ENCODE measurements at places on chromosomes 5 and 9.
A peak's percentile ranks its signal among the peaks of the same experiment; 100 is the strongest.

DNA sequence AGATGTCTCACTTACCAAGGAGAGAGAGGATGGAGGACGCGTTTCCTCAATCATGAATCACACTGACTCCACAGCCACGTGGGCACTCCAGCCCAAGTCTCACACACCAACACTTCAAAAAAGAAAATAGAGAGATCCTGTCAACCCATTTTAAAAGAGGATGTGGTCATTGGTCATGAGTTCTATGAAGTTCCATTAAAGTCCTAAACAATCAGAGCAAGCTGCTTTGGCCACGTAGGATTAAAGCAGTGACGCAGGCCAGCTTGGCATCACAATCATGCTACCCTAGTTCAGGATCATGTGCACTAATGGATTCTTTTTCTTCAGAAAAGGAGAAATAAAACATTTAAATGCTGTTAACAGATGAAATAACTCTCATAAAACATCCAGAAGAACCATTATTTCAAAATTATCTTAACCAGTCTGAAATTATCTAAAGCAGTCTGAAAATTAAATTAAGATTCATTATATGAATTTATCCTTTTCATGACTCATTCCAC, 108.1 kb downstream of the SEMA5A start:
- no peak for DNase-seq

DNA sequence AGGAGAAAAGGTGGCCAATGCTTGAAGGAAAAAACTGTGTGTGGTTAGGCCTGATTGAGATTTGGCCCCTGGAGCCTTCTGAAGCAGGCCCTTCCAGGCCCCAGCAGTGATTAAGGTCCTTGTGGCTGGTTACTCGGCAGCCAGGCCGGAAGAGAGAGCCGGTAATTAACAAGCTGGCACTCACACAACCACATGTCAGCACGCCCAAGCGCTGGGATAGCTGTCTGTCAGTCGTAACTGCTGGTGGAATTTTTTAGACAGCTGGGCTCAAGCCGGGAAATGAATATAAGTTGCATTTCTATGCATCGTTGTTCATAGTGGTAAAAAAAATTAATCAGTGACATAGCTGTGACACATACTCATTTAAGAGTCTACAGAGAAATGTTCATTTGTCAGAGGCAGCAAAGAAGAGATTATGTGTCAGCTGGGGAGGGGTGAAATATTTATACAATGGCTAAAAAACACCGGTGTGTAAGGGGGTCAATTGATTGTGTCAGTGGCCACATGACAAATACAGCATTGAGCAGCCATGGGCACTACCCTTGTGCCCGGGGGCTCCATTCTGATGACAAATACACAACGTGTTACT, 13.7 kb upstream of the ARAP3 start:
- DNase-seq = no peak

DNA sequence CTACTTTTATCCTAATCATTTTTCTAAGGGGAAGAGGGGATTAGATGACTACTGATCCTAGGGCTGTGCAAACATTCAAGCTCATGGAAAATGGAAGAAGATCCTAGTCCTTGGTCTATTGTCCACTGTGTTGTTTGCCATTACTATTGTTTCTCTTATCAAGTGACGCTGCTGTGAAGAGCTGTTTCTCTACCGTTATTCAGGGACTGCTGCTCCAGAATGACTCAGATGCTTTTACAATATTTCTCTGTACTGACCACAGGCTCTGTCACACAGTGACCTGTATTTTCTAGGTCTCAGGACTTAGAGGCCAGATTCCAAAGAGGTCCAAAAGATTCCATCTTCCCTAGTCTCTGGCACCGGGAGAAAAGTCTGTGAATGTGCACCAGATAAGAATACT, 159.5 kb upstream of the CHD1 start:
- no peak for DNase-seq

DNA sequence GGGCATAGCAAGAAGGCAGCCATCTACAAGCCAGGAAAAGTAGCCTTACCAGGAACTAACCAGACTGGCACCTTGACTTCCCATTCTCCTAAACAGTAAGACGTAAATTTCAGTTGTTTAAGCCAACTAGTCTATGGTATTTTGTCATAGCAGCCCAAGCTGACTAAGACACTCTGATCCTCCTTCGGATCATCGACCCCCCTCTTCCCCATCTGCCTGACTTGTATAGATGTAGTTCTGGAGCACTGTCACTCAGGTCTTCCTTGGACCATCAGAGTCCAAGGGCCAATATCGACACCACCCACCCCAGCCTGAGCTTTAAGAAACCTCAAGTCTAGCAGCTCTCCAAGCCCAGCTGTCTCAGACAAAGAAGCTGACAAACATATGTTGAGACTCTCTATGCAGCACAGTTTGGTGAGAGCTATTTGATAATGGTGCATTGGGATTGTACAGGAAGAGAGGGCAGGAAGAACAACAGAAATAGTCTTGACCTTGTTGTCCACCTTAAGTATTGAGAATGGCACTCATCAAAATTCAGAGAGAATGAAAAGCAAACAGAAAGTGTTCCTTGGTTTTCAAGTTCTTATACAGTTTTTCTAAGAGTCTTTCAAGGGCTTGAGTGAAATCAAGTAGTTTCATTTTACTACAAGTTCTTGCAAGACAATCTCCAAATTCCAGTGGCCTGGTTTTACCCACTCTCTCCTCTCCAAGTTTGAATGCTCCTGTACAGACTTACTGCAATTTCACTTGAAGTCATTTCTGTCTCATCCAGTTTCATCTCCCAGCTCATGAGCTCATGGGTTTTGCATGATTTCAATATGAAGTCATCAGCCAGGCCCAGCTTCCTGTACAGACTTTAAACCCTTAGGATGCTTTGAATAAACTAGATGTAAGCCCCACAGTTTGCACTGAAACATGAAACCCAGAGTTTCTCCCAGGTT, 122.3 kb upstream of the RAI14 start:
- no peak for DNase-seq

DNA sequence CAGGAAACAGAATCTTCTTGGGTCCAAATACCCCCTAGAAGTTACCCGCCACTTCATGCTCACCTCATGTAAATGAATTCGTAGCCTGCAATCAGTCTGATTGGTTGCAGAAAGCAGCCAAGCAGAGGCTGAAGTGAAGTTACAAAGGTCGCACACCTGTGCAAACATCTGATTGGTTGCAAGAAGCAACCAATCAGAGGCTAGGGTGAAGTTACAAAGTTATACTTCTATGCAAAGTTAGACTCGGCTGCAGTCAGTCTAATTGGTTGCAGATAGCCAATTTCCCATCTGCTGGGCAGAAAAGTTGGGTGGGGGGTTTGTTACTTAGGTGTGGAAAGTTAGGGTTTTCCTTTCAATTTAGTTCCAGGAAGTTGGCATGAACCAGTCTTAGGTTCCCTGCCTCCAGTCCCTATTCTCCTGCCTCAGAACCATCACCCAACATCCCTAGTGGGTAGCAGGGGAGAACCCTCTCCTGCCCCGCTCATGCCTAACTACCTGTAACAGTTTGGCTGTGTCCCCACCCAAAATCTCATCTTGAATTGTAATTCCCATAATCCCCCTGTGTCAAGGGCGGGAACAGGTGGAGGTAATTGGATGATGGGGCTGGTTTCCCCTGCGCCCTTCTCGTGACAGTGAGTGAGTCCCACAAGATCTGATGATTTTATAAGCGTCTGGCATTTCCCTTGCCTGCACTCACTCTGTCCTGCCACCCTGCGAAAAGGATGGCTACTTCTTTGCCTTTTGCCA, 1.2 kb upstream of the RUSC2 start:
- no peak for DNase-seq

- no peak for DNase-seq
Measured at GRCh38 chr5:128462330-128462729, 75.7 kb downstream of the FBN2 start.

DNA sequence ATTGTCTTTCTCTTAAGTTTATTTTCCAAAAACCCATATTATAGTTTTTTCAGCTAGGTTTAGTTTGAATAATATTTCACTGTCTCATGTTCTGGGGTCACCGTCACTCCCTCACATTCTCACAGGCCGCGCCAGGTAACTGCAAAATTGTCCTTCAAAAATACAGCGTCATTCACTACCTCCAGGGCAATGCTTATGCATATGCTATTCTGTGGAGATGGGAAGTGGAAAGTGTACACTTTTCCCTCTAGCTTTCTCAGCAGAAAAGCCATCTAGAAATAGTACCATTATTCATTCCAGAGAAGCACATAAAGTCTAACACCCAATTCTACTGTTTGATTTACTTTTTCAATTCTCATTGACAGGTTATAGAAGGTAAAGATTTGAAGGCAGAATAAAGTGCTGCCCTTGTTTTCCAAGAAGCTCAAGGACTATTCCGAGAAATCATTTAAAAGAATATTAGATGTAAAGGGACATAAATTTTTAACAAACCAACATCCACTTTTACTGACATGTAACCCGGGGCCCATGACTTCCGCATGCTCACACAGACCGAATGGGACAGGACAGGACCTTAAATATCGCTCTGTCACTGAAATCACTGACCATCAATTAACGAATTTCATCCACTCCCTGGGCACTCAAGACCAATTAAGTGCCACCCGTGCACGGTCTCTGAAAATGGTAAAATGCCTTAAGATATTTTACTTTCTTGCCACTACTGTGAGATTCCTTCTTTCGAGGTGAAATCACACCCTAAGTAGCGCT, 720 bp downstream of the NUDT12 start:
- no peak for DNase-seq

DNA sequence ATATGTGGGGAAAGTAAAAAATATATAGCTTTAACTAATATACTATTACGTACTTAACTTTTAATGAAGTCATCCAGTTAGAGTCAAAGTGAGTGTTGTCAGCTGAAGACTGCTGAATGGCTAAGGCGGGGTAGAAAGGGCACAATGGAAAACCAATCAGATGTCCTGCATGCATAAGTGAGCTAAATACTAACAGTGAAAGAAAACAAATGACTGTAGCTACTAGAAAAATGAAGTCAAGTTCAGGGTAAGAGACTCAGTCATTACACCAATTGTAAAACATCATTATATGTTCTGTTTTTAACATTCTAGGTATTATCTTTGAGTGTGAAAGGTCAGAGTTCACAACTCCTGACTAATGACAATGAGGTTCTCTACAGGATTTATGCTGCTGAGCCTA, 295.2 kb downstream of the ADGRV1 start:
- no peak for DNase-seq

- peak; percentile 44 for DNase-seq
Measured at GRCh38 chr5:132008961-132009680, 2.3 kb downstream of the ACSL6 start.

DNA sequence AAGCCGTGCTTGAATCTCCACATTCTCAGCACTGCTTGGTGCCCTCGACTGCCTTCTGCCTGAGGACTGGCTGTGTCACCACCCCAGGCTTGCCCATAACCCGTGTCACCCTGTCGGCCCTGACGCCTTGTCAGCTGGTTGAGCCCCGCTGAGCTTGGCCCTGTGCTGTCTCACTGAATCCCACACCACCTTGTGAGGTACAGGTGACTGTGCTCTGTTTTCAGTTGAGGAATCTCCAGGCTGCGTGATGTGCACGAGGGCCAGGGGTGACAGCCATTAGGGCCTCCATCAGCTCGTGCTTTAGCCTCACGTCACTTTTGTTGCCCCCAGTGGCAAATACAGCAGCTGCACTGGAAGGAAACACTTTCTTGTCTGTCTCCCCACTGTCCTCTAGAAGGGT, 90.7 kb downstream of the CACNA1B start:
- peak; percentile 49 for DNase-seq

DNA sequence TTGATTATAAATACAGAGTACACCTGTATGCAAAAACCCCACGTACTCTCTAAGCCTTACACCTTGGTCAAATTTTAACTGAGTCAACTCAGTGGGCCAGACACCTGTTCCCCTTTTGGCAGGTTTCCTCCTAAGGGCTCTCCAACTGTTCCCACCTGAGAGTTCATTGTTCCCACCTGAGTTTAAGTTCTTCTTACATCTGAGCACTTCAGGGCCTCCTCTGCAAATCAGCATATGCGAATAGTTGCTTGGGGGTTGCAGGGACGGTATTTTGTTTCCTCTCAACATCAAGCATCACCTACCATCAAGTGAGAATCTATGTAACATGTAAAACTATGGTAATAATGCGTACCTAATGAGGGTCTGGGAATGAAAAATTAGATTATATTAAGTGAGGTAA, 300.0 kb downstream of the PIK3R1 start:
- DNase-seq = no peak
